ENCODE measurements at places on chromosomes 4 and X.

DNA sequence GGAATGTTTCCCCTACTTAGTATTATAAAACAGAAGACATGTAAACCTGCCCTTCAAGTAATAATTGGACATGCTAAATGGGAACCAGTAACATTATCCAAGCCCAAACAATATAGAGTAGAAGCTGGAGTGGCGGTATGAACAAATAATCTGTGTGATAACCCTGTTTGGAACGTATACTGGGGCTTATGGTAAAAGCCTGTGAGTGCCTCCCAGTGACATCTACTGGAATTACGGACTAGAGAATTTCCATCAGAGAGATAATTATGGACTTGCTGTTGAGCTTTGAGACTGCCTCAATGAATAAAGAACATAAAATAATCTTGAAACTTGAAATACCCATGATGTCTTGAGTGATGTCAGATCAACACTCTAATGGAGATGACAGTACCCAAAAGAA is 406.3 kb upstream of the GRIA3 start:
- DNase-seq: no peak

DNA sequence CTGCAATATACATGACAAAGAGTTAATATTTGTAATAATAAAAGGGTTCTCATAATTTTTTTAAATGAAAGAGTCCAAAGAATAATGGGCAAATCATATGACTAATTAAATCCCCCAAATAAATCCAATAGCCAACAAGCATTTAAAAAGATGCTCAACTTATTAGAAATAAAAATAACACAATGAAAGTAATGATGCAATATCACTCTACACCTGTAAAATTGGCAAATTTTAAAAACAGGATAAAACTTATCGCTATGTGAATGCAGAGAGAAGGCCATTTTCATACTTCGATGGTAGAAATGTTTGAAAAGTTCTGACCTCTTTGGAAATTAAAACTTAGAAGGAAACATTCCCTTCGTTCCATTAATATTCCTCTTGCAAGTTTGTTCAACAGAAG is 1.9 kb downstream of the F8 start:
- no peak for DNase-seq

- DNase-seq: peak; percentile 37
These were observed 509.6 kb upstream of the DIPK2B start for GRCh38 chrX:45710081-45710801.

DNA sequence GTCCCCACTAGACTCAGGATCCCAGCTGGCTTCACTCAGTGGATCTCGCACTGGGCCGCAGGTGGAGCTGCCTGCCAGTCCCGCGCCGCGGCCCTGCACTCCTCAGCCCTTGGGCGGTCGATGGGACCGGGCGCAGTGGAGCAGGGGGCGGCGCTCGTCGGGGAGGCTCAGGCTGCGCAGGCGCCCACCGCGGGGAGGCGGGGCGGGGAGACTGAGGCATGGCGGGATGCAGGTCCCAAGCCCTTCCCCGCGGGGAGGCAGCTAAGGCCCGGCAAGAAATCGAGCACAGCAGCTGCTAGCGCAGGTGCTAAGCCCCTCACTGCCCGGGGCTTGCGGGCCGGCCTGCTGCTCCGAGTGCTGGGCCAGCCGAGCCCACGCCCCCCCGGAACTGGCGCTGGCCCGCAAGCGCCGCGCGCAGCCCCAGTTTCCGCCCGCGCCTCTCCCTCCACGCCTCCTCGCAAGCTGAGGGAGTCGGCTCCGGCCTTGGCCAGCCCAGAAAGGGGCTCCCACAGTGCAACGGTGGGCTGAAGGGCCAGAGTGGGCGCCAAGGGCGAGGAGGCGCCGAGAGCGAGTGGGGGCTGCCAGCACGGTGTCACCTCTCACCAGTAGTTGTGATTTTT is 1038.0 kb downstream of the PCDH19 start:
- no peak for DNase-seq

- DNase-seq: no peak
These were observed 125.7 kb upstream of the NDST3 start for GRCh38 chr4:117908306-117909207.

DNA sequence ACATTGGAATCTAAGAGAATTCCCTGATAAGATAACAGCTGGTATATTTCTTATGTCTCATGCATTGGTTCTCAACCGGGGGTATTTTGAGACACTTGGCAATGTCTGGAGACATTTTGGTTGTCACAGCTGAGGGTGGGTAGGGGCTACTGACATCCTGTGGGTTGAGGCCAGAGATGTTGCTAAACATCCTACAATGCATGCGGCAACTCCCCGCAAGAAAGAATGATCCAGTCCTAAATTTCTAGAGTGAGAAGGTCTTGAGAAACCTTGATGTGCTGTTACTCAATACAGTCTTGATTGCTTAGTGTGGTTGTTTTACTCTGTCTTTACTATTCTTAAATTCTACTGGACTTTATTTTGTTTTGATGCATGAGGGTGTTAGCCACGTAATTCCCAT is 287.2 kb downstream of the FRMPD4 start:
- no peak for DNase-seq

DNA sequence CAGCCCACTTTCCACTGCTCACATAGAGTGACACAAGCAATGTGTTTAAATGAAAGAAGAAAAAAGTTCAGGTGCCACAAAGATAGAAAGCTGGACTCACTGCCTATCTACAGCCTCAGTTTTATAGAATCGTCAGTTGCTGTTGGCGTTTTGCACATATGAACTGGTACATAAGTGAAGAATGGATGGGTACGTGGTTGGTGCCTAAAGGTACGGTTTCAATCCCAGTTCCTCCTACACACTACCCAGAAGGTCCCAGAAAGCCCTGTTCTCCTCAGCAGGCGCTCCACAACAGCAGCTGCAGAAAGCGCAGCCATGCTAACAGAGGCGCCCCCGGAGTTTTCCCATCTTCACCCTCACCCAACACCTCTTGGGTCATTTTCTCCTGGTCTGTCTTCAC is 23.6 kb downstream of the CHST7 start:
- no peak for DNase-seq

DNA sequence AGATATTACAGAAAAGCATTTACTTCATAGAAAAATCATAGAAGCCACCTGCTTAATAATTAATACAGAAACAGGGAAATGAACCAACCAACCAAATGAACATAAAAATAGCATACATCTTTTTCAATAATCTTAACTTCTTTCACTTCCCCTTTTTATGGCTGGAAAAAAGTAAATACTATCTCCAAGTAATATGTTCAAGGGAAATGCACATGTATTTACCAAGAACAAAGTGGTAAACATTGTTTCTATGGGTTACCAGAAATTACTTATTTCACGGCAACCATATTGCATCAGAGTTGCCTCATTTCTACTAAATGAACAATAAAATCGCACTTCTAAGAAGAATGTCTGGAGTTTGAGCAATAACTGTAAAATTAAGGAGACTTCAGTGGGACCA is 321.3 kb downstream of the TMA16 start:
- no peak for DNase-seq

- no peak for DNase-seq
These were observed 46.3 kb downstream of the ATP10D start for GRCh38 chr4:47531241-47531953.

GRCh38 chrX:26873736-26874135 is 589.4 kb downstream of the PPP4R3C start:
- no peak for DNase-seq

DNA sequence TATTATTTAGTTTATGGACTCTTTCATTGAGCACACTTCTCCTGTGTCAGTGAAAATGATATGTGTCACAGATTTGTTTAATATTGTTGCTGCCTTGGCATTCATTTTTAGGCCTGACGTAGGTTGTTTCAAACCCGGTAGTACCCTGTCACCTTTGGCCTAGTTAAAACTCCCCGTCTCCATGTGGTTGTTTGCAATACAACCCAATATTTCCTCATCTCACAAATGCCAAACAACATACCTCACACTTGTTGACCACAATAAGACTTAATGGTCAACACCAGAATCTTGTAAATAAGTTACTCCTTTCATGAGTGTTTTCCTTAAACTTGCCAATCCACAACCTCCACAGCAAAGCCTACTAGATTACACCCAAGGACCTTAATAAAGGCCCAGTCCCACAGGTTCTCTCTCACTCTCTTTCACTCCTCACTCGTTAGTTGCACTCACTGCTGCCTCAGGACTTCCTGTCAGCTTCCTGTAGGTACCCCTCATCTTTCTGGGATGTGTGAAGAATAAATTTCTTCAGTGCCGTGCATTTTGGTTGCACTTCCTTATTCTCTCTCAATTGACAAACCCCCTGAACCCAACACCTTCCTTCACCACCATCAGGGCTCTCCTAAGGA is 31.3 kb downstream of the IL13RA2 start:
- no peak for DNase-seq

DNA sequence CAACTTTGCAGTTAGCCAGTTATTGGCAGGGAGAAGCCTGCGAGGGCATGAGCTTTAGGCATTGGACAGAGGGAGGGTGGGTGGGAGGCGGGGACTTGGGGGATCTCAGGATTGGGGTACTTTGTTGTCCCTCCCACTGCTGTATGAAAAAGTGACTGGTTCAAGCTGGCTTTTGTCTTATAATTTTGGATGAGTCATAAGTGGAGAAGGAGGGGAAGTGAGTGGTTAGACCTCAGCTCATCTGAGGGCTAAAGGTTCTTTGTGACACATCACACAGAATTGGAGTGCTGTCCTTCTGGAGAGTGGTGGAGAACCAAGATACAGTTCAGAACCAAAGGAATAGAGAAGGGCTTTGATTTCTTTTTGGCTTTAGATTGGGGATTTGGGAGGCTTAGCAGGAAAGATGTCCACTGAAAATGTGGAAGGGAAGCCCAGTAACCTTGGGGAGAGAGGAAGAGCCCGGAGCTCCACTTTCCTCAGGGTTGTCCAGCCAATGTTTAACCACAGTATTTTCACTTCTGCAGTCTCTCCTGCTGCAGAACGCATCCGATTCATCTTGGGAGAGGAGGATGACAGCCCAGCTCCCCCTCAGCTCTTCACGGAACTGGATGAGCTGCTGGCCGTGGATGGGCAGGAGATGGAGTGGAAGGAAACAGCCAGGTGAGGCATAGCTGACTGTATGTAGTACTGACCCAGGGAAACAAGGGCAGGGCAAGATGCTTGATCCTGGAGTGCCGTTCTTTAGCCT is at the start of gene SLC4A4:
SLC4A4 (plus strand) TSS at position 175 of the 748 bp plus-strand sequence.
- DNase-seq: no peak
